ENCODE measurements at places on chromosomes 1 and 21.

GRCh38 chr1:161092621-161093028 is 3.3 kb upstream of the NECTIN4 start:
- H3K36me3 ChIP-seq, result no peaks in the 10 kb centered on the region
- H3K4me1 ChIP-seq, result no peaks in the 10 kb centered on the region
- DNase-seq, result no peak
- no peak overlapping the region for H3K27ac ChIP-seq

DNA sequence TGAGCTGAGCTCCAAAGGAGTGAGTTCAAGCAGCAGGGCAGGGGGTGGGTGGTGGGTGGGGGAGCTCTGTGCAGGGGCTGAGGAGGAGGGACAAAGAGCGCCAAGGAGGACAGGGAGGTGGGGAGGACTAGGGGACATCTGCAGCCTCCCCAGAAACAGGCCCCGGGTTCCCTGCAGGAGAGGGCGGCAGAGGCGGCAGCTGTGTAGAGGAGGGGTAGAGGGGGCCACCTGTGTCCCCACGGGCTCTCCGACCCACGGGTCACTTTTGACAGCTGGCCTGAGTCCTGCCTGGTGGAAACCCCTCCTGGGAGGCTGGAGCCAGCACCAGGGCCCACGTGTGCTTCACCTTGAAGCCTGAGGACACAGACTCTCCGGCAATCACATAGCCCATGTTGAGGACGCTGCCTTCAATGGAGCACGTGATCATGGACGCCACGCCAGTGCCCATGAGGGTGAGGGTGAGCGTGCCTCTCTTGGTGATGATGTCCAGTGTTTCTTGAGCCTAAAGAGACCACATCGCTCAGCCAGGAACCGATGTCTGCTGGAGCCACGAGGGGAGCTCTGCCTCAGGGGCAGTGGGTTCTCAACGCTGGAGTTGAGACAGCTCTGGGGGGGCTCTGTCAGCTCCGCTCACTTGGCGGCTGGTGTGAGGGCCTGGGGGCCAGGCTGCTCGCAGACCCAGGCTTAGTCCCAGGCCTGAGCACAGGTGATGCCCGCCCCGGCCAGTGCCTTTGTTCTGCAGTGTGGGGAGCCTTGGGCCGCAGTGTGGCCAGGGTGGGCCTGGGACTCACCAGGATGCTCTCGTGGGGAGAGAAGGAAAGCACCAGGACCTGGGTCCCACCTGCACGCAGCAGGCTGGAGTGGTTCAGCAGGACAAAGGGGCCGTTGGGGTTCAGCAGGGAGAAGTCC is 6.6 kb upstream of the TMEM52 start:
- no peak overlapping the region for H3K27ac ChIP-seq
- H3K27me3 ChIP-seq, result no peaks in the 10 kb centered on the region
- no peak overlapping the region for H3K4me3 ChIP-seq
- DNase-seq, result no peak
- no peaks in the 10 kb centered on the region for H3K36me3 ChIP-seq

DNA sequence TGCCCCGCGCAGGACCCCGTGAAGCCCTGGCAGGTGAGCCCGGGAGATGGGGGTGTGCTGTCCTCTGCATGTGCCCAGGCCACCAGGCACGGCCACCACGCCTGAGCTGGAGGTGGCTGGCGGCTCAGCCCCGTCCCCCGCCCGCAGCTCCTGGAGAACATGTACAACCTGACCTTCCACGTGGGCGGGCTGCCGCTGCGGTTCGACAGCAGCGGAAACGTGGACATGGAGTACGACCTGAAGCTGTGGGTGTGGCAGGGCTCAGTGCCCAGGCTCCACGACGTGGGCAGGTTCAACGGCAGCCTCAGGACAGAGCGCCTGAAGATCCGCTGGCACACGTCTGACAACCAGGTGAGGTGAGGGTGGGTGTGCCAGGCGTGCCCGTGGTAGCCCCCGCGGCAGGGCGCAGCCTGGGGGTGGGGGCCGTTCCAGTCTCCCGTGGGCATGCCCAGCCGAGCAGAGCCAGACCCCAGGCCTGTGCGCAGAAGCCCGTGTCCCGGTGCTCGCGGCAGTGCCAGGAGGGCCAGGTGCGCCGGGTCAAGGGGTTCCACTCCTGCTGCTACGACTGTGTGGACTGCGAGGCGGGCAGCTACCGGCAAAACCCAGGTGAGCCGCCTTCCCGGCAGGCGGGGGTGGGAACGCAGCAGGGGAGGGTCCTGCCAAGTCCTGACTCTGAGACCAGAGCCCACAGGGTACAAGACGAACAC is 1.8 kb downstream of the TAS1R3 start:
- H3K27ac ChIP-seq, result no peak overlapping the region
- H3K4me3 ChIP-seq, result no peak overlapping the region
- peaks cover 4% of the 10 kb centered on the region for H3K4me1 ChIP-seq
- DNase-seq, result no peak
- peaks cover 3% of the 10 kb centered on the region for H3K36me3 ChIP-seq

DNA sequence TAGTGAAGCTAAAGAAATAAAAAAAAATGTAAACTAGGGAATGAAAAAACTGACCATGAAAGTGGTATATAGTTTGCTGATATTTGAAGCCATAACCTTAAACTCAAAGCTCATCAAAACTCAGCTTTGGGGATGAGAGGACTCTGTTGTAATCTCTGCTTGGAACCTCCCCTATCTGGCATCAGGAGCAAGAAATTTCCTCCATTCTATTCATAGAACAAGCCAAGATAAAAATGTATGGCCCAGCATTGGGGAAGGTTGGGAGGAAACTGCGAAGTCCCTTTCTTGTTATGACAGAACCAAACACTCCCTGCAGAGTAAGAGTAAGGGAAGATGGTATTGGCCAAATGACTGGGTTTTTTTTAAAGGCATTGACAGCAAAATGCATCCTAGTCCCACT is 35.6 kb downstream of the MCOLN2 start:
- H3K4me3 ChIP-seq, result no peak overlapping the region
- no peaks in the 10 kb centered on the region for H3K36me3 ChIP-seq
- DNase-seq, result no peak
- no peaks in the 10 kb centered on the region for H3K27me3 ChIP-seq
- H3K4me1 ChIP-seq, result no peaks in the 10 kb centered on the region

GRCh38 chr1:6922096-6922931 is 137.1 kb downstream of the CAMTA1 start:
- no peak overlapping the region for H3K4me3 ChIP-seq
- H3K27me3 ChIP-seq, result no peaks in the 10 kb centered on the region
- DNase-seq, result peak; percentile 72
- no peaks in the 10 kb centered on the region for H3K4me1 ChIP-seq

- no peak overlapping the region for H3K4me3 ChIP-seq
- no peak overlapping the region for H3K27ac ChIP-seq
- no peaks in the 10 kb centered on the region for H3K36me3 ChIP-seq
- no peaks in the 10 kb centered on the region for H3K27me3 ChIP-seq
- DNase-seq, result no peak
Measured at GRCh38 chr21:45384656-45385548, 20.1 kb upstream of the COL18A1 start.

DNA sequence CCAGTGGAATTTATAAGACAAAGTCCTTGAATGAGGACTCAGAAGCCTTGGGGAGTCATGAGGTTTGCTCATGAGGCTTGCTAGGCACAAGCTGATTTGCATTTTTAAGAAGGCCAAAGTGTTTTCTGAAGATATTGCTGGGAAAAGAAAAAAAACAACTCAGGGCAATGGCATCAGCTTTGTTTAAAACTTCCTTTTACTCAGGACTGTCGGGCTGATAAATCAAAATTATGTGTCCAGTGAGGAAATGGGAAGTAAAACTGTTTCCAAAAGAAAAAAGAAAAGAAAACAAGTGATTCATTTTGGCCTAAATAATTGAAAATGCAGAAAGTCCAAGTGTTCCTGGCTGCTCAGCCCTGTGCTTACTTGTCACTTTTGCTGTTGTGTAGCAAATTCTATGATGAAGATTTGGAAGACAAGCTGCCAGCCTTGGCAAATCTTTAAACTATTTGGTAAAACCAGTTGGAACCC is 282.4 kb downstream of the HLX start:
- no peak overlapping the region for H3K4me3 ChIP-seq
- H3K36me3 ChIP-seq, result no peaks in the 10 kb centered on the region
- no peak overlapping the region for H3K27ac ChIP-seq
- DNase-seq, result no peak

DNA sequence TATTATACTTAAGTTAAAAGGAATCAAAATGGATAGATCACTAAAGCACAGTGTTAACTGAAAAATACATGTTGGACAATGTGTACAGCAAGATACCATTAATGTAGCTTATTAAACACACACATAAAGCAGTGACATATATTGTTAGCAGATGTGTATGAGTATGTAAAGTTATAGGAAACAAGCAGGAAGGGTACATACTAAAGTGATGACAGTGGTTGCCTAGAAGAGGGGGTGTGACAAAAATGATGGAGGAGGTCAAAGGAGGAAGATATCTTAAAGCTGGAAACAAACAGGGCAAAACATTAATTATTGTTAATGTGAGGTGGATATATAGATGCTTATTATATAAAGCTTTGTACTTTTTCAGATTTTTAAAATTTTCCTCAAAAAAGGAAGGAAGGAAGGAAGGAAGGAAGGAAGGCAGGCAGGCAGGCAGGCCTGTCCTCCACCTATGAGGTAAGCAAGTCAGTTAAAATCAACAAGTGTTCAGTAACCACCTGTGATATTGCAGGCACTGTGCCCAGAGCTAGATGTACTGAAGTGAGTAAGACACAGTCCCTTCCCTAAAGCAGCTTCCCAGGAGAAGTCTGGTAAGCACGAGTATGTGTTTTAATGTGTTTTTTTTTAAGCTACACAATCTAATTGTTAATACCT is 252.9 kb upstream of the NR5A2 start:
- DNase-seq, result no peak
- peaks cover 15% of the 10 kb centered on the region for H3K27me3 ChIP-seq
- no peak overlapping the region for H3K27ac ChIP-seq
- no peaks in the 10 kb centered on the region for H3K4me1 ChIP-seq

GRCh38 chr21:35942211-35943144 is 117.8 kb downstream of the SETD4 start:
- no peak for DNase-seq
- H3K27me3 ChIP-seq, result no peaks in the 10 kb centered on the region
- H3K4me1 ChIP-seq, result no peaks in the 10 kb centered on the region
- H3K36me3 ChIP-seq, result no peaks in the 10 kb centered on the region
- H3K4me3 ChIP-seq, result no peak overlapping the region

DNA sequence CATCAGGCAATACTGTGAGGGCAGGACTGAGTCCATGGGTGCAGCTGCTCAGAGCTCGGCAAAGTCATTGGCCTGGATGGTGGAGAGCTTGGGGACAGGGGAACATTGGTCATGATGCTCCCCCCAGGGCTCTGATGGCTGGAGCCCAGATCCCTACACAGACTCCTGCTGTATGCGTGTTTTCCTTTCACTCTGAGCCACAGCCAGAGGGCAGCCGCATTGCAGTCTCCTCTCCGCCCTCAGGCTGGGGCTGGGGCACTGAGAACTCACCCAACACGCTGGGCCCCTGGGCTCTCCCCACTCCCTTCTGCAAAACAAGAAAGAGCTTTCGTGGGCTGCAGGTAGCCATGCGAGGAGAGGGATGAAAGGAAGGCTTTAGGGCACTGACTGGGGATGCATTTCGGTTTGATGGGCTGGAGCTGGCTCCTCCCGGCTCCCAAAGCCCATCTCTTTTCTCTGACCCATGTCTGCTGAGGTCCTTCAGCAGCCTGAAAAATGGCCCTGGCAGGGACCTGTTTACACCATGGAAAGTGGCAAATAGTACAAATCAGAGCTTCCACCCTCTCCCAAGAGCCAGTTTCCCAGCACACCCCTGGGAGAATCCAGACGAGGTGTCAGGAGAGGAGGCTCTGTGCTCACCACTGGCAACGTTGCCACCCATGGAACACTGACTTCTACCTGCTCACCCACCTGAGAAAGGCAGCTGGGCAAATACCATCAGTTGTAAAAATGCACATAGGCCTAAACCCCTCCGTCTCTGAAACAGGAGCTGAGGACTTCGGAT is 43.8 kb downstream of the CAPN2 start:
- DNase-seq, result no peak
- no peak overlapping the region for H3K4me3 ChIP-seq
- H3K36me3 ChIP-seq, result peaks cover 61% of the 10 kb centered on the region
- no peak overlapping the region for H3K27ac ChIP-seq

DNA sequence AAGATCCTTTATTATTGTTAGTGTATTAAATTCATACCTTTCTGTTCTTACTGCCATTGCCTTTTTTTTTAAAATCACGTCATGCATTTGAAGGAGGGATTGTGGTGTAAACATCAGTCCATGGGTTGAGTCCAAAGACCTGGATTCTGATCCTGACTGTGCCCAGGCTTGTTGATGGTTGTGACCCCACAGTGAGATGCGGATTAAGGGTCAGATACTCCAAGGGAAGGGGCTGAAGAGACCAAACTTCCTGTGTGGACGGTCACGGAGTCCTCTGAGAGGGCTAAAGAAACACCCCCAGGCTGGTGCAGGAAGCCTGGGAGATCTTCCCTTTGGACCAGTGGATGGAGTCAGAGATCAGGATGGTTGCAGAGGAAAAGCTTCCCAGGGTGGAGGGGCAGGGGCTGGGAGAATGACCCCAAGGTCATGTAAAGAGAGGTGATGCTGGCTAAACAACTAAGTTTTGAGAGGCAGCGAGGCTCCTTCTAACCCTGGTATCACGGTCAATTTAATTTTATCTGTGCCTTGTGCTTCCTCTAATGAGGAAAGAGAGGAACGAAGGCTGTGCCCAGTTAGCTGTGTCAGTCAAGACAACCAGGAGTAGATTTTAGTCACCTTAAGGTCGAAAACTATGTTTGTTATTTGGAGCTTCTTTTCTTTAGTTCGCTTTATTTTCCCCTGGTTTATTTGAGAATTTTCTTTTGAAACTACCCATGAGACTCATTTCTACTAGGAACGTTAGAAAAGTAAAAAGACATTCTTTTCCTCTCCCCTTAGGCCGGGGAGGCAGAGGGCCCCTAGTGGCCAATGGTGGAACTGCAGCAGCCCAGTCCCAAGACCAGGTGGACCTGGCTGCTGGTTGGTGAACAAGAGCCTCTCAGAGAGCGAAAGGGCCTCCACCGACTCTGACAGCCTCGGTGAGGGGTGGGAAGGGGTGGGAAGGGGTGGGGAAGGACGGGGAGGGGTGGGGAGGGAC is 8.7 kb upstream of the GPR161 start:
- H3K27me3 ChIP-seq, result no peaks in the 10 kb centered on the region
- peaks cover 3% of the 10 kb centered on the region for H3K4me1 ChIP-seq
- H3K27ac ChIP-seq, result no peak overlapping the region
- peak; percentile 91 for DNase-seq

- no peak overlapping the region for H3K4me3 ChIP-seq
Measured at GRCh38 chr21:46005081-46005480, 23.5 kb downstream of the COL6A1 start.
